Renal cortical epithelial cell (primary cell): ENCODE measurements at places on chromosomes 11 and 22.

DNA sequence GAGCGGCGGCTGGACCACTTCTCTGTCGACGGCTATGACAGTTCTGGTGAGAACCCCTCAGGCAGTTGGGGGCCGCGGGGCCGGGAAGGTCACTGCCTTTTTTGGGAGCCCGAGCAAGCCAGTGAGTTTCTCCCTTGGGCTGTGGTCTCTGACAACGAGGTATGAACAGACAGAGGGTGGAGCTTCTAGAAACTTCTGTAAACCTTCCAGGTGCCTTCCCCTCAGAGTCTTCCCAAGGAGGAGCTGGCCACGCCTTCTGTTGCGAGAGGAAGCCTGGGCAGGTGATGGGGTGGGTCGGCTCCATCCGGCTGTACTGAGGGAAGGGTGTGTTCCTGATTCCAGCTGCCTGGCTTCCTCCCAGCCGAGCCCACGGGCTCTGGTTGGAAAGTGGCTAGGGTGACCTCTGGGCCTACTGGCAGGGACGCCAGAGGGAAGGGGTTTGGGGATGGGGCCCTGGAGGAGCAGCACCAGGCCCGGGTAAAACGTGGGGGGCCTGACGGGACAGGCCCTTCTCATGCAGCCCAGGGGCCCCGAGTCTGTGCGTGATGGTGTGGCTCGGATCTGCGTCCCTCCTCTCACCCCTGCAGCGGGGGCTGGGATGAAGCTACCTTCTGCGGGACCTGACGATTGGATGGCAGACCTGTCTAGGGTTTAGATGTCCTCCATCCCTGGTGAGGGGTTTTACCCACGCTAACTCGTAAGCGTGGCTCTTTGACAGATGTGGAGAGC, 110.8 kb downstream of the KCNQ1OT1 start:
- no peak for DNase-seq

DNA sequence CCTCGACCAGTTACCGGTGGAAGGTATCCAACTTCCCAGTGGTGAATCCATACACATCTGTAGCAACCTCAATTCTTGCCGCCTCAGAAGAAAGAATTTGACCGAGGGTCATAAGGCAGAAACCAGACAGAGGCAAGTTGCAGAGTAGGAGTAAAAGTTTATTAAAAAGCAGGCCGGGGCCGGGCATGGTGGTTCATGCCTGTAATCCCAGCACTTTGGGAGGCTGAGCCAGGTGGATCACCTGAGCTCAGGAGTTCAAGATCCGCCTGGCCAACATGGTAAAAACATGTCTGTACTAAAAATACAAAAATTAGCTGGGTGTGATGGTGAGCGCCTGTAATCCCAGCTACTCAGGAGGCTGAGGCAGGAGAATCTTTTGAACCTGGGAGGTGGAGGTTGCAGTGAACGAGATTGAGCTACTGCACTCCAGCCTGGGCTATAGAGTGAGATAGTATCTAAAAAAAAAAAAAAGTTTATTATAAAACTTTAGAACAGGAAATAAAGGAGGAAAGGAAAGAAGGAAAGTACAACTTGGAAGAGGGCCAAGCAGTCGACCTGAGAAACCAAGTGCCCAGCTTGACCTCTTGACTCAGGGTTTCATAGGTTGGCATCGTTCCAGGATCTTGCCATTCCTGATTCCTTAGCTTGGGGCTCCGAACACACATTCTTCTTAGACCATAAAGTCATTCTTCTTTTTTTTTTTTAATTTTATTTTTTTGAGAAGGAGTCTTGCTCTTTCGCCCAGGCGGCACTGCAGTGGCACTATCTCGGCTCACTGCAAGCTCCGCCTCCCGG, 27.8 kb downstream of the RGL4 start:
- peak; percentile 81 for DNase-seq

DNA sequence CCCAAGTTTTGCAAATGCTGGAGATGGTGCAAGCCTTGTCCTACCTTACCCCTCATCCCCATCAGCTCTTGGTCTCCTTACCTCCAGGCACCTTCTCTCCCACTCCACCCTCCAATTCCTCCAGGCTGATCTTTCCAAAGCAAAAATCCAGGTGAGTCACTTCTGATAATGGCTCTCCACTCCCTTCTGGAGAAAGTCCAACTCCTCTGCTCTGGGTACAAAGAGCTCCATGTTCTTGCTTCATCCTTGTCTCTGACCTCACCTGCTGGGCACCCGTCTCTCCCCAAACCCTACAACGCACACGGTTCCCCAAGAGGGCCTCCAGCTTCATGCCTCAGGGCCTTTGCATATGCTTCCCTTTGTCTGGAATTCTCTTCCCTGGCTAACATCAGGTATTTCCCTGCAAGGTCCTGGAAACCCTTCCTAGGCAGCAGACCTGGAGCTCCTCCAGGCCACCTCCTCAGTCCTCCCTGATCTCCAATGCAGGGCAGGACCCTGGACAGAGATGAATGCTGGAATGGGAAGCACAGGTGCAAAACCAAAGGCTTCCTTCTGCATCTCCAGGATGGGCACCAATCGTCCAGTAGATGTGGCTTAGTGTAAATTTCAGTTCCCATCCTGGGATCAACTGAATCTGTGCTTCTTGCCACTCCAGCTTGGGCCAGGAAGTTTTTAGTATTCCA, 22.7 kb downstream of the IFT27 start:
- no peak for DNase-seq

DNA sequence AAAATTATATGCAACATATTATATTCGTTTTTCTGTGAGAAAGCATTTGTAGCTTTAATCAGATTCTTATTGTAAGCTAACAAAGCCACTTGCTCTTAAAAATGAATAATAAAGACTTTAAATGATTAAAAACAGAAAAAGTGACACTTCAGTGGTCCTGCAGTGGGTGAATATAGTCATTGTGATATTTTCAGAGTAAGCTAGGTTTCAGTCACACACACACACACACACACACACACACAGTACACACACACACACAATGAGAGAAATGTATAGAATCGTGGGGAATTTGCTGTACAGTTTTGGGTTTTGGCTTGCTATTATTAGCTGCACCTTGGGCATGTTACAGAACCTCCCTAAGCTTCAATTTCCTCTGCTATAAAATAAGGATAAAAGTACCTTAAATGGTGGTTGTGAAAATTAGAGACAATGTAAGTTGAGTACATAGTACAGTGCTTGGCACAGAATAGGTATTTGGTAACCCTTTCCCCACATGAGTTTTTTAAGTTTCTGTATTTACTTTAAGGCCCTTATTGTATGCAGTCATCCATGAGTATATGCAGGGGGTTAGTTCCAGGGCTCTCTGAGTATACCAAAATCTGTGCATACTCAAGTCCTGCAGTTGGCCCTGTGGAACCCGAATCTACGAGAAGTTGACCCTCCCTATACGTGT, 39.8 kb downstream of the CSTPP1 start:
- DNase-seq = no peak

DNA sequence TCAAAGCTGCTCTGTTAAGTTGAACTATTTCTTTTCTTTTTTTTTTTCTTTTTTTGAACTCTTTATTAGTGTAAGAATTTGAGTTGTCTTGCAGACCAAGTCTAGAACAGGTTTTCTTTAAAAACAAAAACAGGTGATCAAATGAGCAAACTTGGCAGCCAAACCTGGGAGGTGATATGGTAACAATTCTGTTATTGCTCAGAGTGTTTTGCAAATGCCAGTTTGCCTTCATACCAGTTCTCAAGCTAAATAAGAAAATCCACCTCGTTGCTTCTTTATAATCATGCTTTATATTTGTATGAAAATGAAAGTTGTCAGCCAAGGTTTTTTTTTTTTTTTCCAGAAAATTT, 76.9 kb downstream of the DEPDC5 start:
- no peak for DNase-seq

DNA sequence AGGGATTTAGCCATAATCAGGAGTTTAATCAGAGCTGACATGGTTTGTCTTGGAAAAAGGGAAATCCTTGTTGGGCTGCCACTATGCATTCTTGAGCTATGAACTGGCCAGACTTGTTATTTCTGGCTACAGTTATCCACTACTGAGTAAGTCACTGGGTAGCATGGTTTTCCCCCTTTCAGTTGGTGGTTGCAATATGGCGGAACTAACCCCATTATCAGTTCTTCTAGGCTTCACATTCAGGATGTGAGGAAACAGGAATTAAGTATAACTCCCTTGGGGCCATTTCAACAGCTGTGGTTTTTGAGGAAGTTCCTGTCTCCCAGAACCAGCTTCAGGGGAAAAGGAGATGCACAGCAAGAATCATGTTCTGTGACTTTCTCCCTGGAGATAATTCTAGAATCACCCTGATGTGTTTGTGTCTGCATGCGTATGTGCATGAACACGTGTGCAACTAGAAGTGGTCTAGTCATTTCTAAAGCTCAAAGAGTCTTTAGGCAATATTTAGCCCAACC, 103.0 kb upstream of the CD44 start:
- DNase-seq = peak; percentile 89

DNA sequence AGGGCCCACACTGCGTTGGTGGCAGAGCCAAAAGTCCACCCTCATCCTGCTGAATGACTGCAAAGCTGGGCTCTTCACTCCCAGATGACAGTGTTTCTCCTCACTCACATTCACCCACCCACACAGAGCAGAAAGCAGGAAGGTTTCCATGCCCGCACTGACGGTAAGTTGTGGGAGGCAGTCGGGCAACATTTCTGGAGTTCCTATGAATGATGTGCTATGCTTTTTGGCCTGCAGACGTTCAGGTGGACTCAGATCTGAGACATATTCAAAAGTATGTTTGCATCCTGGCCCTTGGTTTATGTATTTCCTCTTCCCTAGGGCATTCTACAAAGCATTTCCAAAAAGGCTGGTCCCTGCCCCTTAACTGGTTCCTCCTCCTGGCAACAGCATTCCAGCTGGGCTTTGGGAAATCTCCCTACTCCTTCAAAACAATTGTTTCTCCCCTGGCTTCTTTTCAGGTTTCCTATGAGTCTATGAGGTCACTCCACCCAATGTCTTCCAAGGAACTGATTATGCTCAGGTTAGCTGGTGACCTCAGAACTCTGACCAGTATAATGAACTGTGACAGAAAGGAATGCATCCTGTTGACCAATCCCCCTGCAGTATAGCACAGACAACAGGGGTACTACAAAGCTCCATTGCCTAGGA, 36.4 kb downstream of the PACSIN2 start:
- peak; percentile 80 for DNase-seq

DNA sequence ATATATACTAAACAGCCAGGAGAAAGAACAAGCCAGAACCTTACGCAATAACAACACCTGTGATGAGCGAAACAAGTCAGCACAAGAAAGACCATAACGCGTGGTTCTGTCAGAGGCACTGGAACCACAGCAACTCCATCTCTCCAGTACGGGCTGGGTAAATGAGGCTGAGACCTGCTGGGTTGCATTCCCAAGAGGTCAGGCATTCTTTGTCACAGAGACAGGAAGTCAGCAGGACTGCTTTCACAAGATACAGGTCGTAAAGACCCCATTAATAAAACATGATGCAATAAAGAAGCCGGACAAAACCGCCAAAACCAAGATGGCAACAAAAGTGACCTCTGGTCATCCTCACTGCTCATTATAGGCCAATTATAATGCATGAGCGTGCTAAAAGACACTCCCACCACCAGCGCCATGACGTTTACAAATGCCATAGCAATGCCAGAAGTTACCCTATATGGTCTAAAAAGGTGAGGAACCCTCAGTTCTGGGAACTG, 21.7 kb downstream of the TPST2 start:
- peak; percentile 94 for DNase-seq
